ENCODE measurements at places on chromosomes 12 and 14. TPM values are rescaled to one million over a fixed set of nuclear protein-coding genes. Genes with fewer than 3 reads are reported as not detected.

The SPIC gene
- not detected for total RNA-seq

The BBOF1 gene
- 3.8 TPM for total RNA-seq

The GLS2 gene
- 0.49 TPM for total RNA-seq

The EPYC gene
- not detected for total RNA-seq

The GMFB gene
- 23.4 TPM for total RNA-seq

The IL26 gene
- not detected for total RNA-seq

The GPR65 gene
- 0.25 TPM for total RNA-seq

The ART4 gene
- 5.0 TPM for total RNA-seq

The CCDC175 gene
- not detected for total RNA-seq

The PLD4 gene
- total RNA-seq: 0.44 TPM

DNA sequence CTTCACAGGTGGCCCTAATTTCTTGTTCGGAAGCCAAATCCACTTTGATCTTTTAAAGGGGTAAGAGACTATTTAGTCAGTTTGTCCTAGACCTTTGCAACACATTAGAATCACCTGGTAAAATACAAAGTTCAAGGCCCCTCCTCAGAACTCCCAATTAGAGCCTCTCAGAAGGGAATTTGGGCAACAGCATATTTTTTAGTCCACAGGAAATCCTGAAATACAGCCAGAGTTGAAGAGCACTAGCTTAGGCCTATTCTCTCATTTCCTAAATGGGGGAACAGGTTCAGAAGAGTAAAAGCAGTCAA lies 151.3 kb upstream of the FSCB start:
- no peak overlapping the region for H3K4me3 ChIP-seq
- H3K27me3 ChIP-seq: no peaks in the 10 kb centered on the region
- no peak for DNase-seq
- H3K36me3 ChIP-seq: no peaks in the 10 kb centered on the region
- H3K27ac ChIP-seq: no peak overlapping the region

DNA sequence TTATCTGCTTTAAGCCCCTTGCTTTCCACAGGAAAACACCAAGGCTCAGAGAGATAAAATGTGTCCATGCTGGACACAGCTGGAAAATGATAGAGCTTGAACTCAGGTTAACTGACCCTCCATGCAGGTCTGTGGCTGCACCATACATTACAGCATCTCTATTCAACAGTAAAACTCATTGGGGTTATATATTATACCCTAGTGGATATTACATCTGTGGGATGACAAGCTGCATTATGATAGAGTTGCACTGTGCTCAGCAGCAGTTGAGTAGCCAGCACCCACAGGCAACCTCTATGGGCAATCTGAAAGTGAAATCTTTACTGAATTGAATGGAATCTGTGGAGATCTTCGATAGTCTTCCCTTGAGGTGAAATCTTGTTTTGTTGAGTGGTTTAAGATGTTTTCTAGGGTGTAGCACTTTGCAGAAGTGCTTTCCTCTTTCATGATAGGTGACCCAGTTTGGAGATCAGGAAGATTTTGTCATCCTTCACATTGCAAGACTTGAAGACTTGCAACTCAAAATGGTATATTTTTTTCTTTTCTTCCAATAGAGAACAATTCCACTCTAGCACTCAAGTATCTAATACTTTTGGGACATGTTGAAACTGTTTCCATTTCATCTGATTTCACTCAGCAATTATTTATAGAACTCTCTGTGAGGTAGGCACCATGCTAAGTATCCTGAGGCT lies 389.2 kb downstream of the RAD51B start:
- no peak overlapping the region for H3K27ac ChIP-seq
- peaks cover 23% of the 10 kb centered on the region for H3K4me1 ChIP-seq
- no peaks in the 10 kb centered on the region for H3K36me3 ChIP-seq
- DNase-seq: no peak
- H3K27me3 ChIP-seq: no peaks in the 10 kb centered on the region
- H3K4me3 ChIP-seq: no peak overlapping the region

DNA sequence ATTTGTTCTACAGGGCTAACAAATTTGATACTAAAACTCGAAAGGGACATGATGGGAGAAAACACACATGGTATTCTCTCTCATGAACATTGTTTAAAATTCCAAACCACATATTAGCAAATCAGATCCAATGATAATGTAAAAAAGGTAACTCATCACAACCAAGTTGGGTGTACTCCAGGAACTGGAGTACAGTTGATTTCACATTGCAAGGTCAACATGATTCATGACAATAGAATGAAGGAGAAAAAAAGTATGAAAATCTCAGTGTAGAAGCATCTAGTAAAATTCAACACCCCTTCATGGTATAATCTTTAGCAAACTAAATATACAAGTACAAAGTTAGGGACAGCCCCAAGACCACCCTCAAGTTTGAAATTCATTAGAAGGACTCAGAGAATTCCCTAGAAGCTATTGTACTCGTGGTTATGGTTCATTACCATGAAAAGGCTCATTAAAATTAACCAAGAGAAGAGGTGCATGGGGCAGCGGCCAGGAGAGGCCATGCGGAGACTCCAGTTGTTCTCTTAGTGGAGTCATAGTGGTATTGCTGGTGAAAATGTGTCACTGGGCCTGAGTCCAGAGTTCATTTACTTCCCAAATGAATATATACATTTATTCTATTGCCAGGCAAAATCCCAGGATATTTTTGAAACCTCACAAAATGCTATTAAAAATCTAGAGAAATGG lies 3.1 kb upstream of the CDCA4 start:
- no peaks in the 10 kb centered on the region for H3K36me3 ChIP-seq
- no peak overlapping the region for H3K27ac ChIP-seq
- H3K27me3 ChIP-seq: no peaks in the 10 kb centered on the region
- no peak for DNase-seq

GRCh38 chr12:96412431-96412830 lies 12.2 kb upstream of the CDK17 start:
- H3K27me3 ChIP-seq: no peaks in the 10 kb centered on the region
- no peak overlapping the region for H3K27ac ChIP-seq
- no peak overlapping the region for H3K4me3 ChIP-seq
- H3K4me1 ChIP-seq: peaks cover 8% of the 10 kb centered on the region
- no peak for DNase-seq

- H3K27ac ChIP-seq: no peak overlapping the region
- peaks cover 9% of the 10 kb centered on the region for H3K36me3 ChIP-seq
- DNase-seq: no peak
- H3K4me1 ChIP-seq: peaks cover 7% of the 10 kb centered on the region
- H3K4me3 ChIP-seq: no peak overlapping the region
- H3K27me3 ChIP-seq: no peaks in the 10 kb centered on the region
Measured at GRCh38 chr14:31712244-31713127, 151.3 kb downstream of the NUBPL start.

DNA sequence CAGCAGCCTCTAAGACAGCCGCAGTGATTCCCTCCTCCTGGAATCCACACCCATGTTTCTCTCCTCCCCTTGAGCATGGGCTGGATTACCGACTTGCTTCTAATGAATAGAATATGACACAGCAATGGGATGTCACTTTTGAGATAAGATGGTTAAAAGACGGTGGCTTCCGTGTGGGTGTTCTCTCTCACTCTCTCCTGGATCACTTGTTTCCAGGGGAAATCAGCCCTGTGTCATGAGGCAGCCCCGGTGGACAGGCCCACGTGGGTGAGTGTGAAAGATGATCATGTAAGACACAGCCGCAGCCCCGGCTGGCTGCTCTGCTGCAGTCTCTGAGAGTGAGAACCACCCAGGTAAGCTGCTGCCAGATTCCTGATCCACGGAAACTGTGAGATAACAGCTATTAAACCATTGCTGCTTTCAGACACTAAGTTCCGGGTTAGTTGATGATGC lies 10.7 kb downstream of the MOAP1 start:
- no peak overlapping the region for H3K4me3 ChIP-seq
- no peaks in the 10 kb centered on the region for H3K36me3 ChIP-seq
- H3K27ac ChIP-seq: no peak overlapping the region
- no peaks in the 10 kb centered on the region for H3K4me1 ChIP-seq
- peaks cover 18% of the 10 kb centered on the region for H3K27me3 ChIP-seq
- no peak for DNase-seq

- H3K4me3 ChIP-seq: peak overlapping the region; percentile 84
- peaks cover 42% of the 10 kb centered on the region for H3K4me1 ChIP-seq
- no peaks in the 10 kb centered on the region for H3K36me3 ChIP-seq
- no peaks in the 10 kb centered on the region for H3K27me3 ChIP-seq
- peak; percentile 53 for DNase-seq
Measured at GRCh38 chr12:48198672-48198971, 4.5 kb downstream of the OR10AD1 start.

GRCh38 chr12:30908722-30909348 lies 17.7 kb upstream of the TSPAN11 start:
- peaks cover 11% of the 10 kb centered on the region for H3K4me1 ChIP-seq
- no peaks in the 10 kb centered on the region for H3K27me3 ChIP-seq
- H3K4me3 ChIP-seq: no peak overlapping the region
- DNase-seq: no peak
- no peaks in the 10 kb centered on the region for H3K36me3 ChIP-seq
- peak overlapping the region; percentile 50 for H3K27ac ChIP-seq

- no peak overlapping the region for H3K4me3 ChIP-seq
- DNase-seq: no peak
- no peak overlapping the region for H3K27ac ChIP-seq
- no peaks in the 10 kb centered on the region for H3K27me3 ChIP-seq
Measured at GRCh38 chr14:37251775-37252174, 54.0 kb downstream of the MIPOL1 start.

- no peak for DNase-seq
- no peaks in the 10 kb centered on the region for H3K27me3 ChIP-seq
- H3K4me3 ChIP-seq: no peak overlapping the region
- H3K4me1 ChIP-seq: peaks cover 17% of the 10 kb centered on the region
- H3K36me3 ChIP-seq: peaks cover 97% of the 10 kb centered on the region
- peak overlapping the region; percentile 37 for H3K27ac ChIP-seq
Measured at GRCh38 chr12:109192358-109192757, 76.0 kb downstream of the ACACB start.

DNA sequence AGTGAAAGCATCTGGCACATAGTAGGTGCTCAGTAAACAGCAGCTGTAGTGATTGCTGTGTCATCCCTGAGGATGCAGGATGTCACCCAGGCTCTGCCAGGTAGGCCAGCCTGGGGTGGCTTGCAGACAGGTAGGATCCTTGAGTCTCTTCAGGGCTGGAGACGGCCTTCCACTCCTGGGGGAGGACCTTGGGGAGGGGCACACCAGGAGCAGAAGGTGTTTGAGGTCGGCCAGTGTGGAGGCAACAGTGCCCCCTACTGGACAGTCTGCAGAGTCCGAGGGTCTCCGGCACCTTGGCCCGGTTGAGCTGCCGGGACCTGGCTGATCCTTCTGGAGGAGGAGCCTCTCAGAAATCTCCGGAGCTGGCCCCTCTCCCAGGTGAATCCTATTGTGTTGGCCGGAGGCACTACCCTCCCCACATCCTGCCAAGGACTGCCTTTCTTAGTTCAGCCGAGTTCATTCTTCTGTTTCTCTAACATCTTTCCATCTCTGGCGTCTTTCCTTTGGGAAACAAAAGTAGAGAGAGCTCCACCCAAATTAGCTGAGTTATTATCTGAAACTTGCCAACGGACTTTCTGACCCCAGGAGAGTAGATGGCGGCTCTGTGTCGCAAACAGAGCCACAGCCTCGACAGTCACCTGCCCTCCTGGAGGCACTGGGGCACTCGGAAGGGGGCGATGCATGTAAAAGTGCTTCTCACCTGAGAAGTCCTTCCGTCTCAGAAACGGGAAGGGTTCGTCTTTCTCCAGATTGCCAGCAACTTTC lies 41.8 kb upstream of the CLMN start:
- no peak for DNase-seq
- no peak overlapping the region for H3K27ac ChIP-seq
- H3K27me3 ChIP-seq: peaks cover 41% of the 10 kb centered on the region
- H3K4me3 ChIP-seq: no peak overlapping the region

GRCh38 chr14:92718664-92719063 lies 29.8 kb downstream of the LGMN start:
- H3K4me3 ChIP-seq: no peak overlapping the region
- peaks cover 23% of the 10 kb centered on the region for H3K4me1 ChIP-seq
- H3K36me3 ChIP-seq: peaks cover 31% of the 10 kb centered on the region

GRCh38 chr12:18872770-18873169 lies 134.9 kb downstream of the CAPZA3 start:
- no peak overlapping the region for H3K4me3 ChIP-seq
- H3K4me1 ChIP-seq: peaks cover 14% of the 10 kb centered on the region
- DNase-seq: no peak
- no peaks in the 10 kb centered on the region for H3K27me3 ChIP-seq

GRCh38 chr14:96354246-96354645 lies 8.9 kb downstream of the ATG2B start:
- no peaks in the 10 kb centered on the region for H3K27me3 ChIP-seq
- DNase-seq: no peak
- no peak overlapping the region for H3K27ac ChIP-seq

- H3K27ac ChIP-seq: no peak overlapping the region
- H3K4me3 ChIP-seq: no peak overlapping the region
- peaks cover 38% of the 10 kb centered on the region for H3K36me3 ChIP-seq
- peaks cover 19% of the 10 kb centered on the region for H3K27me3 ChIP-seq
- no peaks in the 10 kb centered on the region for H3K4me1 ChIP-seq
Measured at GRCh38 chr14:24323341-24323740, 11.5 kb downstream of the ADCY4 start.

DNA sequence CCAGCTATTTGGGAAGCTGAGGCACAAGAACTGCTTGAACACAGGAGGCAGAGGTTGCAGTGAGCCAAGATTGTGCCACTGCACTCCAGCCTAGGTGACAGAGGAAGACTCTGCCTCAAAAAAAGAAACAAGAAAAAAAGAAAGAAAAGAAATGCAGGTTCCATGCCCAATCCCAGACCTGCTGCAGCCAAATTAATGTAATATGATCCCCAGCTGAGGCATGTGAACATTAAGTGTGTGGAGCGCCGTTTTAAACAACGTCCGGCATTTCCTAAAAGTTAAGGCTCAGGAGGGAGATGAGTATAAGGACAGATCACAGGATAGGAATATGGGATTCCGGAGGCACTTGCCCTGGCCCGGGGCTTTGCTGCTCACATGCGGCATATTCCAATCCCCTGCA lies 162.9 kb downstream of the KSR2 start:
- H3K27me3 ChIP-seq: peaks cover 67% of the 10 kb centered on the region
- no peaks in the 10 kb centered on the region for H3K4me1 ChIP-seq
- no peak overlapping the region for H3K4me3 ChIP-seq
- no peaks in the 10 kb centered on the region for H3K36me3 ChIP-seq

DNA sequence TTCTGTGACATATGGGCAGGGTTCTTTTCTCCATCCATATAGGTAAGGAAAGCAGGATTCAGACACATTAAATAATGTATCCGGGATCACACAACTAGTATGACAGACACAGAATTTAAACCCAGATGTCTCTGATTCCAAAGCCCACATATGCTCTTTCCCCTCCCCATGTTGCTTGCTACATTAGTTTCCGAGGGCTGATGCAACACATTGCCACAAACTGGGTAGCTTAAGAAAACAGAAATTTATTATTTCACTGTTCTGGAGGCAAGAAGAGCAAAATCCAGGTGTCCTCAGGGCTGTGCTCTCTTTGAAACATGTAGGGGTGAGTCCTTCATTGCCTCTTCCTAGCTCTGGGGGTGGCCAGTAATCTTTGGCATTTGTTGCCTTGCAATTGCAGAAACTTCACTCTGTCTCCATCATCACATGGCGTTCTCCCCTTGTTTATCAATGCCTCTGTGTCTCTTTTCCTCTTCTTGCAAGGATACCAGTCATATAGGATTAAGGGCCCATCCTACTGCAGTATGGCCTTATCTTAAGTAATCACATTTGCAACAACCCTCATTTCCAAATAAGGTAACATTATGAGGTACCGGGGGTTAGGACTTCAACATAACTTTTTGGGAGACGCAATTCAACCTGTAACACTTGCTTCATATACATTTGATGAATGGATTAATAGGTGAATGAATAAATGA lies 83.0 kb upstream of the CCND2 start:
- no peaks in the 10 kb centered on the region for H3K4me1 ChIP-seq
- H3K36me3 ChIP-seq: no peaks in the 10 kb centered on the region
- H3K27me3 ChIP-seq: peaks cover 59% of the 10 kb centered on the region

Data from left ventricle myocardium inferior (tissue), 1 donor.